Substantia nigra (tissue), 51 donors: ENCODE measurements at places on chromosomes 7 and 10.

GRCh38 chr10:83647526-83647925 is 491.8 kb upstream of the GHITM start:
- no peak for DNase-seq

DNA sequence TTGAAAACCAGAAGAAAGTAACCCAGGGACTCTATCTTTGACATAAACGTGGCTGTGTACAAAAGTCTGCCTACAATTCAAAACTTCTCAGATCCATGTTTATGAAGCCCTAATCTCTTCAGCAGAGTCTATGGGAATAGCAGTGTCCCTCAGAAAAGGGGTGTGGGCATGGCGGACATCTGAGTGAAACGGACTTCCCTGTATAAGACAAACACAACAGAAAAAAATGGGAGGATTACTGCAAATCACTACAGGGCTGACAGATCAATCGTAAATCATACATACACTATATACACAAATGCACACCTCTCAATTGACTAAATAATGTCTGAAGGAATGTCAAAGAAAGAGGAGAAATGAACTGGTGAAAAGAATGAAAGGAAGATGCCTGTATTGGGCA is 114.0 kb downstream of the ATE1 start:
- no peak for DNase-seq

GRCh38 chr7:143518521-143518920 is 40.8 kb downstream of the TAS2R41 start:
- DNase-seq = no peak

DNA sequence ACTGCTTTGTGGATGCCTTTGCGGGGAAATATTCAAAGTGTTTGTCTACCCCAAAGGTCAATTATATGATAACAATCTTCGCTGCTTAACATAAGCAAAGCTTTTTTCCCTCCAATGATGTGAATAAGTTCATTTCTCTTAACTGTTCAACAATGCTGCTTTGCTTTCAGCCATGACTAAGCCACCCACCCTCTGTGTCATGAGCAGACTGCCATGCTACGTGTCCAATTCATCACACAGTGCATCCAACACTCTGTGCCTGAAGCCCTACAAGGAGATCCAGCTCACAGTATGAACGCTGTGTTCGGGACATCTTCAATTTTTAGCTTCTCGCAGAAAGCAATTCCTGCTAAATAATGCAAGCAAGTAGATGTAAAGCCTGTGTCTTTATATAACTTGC is 5.7 kb upstream of the TAS2R40 start:
- no peak for DNase-seq

DNA sequence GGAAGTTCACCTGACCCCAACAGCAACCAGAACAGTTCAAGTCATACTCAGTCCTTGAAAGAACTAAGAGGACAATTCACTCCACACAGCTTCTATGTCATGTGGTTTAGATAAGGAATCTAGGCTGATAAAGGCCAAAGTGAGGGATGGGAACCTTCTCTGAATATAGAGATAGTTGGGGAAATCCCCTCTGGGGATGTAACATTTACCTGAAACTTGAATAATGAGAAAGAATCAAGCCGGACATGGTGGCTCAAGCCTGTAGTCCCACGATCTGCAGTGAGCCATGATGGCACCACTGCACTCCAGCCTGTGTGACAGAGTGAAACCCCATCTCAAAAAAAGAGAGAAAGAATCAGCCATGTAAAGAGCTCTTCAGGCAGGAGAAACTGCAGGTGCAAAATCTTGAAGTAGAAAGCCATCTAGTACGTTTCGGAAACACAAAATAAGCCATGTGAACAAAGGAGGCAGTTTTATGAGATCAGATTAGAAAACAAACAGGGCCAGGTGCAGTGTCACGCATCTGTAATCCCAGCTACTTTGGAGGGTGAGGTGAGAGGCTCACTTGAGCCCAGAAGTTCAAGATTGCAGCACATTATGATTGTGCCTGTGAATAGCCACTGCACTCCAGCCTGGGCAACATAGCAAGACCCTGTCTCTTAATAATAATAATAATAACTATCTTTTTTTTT is 4.5 kb upstream of the DNMBP start:
- no peak for DNase-seq

GRCh38 chr7:112873831-112874553 is 83.8 kb upstream of the TMEM168 start:
- DNase-seq = no peak

DNA sequence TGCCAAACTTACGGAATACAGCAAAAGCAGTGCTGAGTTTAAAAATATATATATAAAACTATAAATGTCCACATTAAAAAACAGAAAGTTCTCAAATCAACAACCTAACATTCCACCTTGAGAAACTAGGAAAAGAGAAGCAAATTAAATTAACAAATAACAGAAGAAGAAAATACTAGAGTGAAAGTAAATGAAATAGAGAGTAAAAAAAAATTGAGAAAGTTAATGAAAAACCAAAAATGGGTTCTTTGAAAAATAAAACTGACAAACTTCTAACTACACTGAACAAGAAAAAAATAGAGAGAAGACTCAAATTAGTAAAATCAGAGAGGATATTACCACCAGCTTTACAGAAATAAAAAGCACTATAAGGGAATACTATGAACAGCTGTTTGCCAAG is 22.1 kb downstream of the RASGEF1A start:
- DNase-seq = no peak

- DNase-seq = no peak
Measured at GRCh38 chr10:127944256-127944655, 37.4 kb downstream of the PTPRE start.

DNA sequence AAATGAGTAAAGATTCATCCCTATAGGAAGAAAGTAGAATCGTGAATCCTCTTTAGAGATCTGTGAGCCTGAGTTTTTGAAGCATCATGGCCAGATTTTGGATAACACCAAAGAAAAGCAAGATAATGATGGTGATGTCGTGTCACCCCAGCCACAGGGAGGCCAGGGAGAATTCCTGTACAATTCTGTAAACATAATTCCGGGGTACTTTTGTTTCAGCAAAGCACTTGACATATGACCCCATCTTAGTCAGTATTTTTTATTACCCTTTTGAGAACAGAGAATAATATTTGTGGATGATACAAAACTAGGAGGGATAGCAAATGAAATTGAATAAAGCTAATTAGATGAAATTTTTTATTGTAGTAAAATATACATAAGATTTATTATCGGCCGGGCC is 33.8 kb downstream of the NACAD start:
- no peak for DNase-seq

- DNase-seq = peak; percentile 78
Measured at GRCh38 chr10:101031796-101032636, 982 bp downstream of the SFXN3 start.

DNA sequence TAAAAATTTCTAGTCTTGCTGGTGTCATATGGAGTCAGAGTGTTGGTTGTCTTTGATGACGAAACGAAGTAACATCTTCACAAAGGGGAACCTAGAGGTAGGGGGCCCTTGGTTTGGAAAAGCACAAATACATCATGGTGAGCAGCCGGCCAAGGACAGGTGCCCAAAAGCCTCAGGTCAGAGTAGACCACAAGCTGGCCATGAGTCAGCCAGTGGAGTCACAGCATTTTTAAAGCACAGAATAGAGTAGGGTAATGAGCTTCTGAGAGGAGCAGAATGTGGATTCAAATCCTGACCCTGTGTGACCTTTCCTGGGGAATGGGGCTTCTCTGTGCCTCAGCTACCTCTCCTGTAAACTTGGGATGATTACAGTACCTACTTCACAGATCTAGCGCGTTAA is 5.3 kb downstream of the CAMK2B start:
- no peak for DNase-seq

GRCh38 chr7:146214842-146215241 is 98.2 kb downstream of the CNTNAP2 start:
- DNase-seq = no peak

GRCh38 chr7:103793614-103794013 is 195.8 kb downstream of the RELN start:
- DNase-seq = no peak

GRCh38 chr7:48299580-48300169 is 128.4 kb downstream of the ABCA13 start:
- peak; percentile 37 for DNase-seq

DNA sequence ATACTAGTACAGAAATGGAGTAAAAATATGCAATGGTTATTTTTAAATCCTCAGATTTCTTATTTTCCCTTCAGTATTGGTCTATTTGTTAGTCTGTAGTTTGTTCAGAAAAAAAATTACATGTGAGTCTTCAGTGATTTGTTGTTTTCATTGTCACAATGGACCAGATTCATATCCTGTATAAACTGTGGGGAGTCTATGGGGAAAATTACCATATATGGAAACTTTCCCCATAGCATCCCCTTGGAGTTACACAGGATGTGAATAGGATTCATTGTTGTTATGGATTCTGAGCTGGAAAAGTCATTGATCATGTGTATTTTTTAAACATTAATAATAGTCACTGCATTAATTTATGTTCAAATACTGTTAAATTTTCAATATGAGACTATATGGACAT is 72.6 kb downstream of the ST7 start:
- no peak for DNase-seq

- DNase-seq = no peak
Measured at GRCh38 chr10:101938305-101939007, 94.9 kb upstream of the KCNIP2 start.

- DNase-seq = no peak
Measured at GRCh38 chr7:116899308-116899707, 36.9 kb downstream of the CAPZA2 start.

DNA sequence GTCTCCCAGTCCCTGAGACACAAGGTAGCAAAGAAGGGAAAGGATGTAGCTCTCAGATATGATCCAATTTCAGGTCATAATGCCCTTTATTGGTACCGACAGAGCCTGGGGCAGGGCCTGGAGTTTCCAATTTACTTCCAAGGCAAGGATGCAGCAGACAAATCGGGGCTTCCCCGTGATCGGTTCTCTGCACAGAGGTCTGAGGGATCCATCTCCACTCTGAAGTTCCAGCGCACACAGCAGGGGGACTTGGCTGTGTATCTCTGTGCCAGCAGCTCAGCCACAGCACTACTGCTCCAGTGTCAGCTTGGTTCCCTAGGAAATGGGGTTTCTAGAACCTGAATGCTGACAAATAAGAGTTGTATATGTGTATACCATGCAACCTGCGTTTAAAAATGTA is 74.6 kb upstream of the PRSS58 start:
- DNase-seq = no peak

DNA sequence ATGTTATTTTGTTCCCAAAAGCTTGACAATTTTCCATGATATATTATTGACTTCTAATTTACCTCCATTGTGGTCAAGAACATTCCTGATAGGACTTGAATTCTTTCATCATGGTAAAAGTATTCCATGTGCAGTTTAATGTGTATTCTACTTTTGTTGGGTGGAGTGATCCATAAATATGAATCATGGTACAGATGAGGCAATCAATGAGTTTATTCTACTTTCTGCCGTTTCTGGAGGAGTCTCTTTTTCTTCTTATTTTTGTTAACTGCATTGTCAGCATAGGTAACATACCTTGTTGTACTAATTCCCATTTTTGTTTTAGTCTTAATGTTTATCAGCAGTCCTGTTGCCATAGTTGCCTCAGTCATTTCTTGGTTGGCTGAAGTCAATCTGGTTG is 69.6 kb downstream of the SHOC2 start:
- no peak for DNase-seq

- no peak for DNase-seq
Measured at GRCh38 chr10:113310347-113310746, 242.5 kb upstream of the HABP2 start.

DNA sequence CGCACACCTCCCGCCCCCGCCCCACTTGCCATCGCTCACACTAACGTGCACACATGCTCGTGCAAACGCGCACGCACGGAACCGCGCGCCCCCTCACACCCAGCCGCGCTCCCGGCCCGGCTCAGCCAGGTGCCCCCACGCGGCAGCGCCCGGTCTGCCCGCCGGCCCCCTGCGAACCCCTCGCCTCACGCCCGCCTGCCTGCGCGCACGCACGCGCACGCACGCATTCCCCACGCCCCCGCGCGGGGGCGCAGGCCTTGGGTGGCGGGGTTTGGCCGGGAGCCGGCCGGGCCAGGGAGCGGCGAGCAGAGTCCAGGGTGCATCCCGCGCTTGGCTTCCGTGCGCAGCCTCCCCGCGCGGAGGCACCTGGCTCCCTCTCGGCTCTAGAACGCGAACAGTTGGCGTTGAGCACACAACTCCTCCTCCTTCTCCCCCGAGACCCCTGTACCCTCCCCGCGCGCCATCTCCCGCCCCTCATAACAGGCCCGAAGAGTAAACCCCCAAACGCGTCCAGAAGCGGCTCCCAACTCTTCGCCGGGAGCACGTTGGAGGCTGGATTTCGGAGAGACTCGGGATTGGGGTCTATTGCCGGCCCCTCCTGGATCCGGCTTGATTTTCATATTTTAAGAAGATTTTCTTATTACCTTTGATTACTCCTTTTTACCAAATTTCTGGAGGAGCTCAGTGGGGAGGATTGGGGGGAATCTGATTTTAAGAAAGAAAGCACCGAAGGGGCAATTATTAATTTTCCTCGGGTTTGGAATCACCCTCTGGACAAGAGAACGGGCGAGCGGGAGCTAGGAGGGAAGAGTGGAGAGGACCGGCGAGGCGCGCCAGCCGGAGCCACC is 527 bp upstream of the SORCS3 start:
- DNase-seq = no peak

GRCh38 chr7:122136639-122137245 is 7.3 kb downstream of the AASS start:
- no peak for DNase-seq

- no peak for DNase-seq
Measured at GRCh38 chr7:40221836-40222235, 87.0 kb downstream of the SUGCT start.

DNA sequence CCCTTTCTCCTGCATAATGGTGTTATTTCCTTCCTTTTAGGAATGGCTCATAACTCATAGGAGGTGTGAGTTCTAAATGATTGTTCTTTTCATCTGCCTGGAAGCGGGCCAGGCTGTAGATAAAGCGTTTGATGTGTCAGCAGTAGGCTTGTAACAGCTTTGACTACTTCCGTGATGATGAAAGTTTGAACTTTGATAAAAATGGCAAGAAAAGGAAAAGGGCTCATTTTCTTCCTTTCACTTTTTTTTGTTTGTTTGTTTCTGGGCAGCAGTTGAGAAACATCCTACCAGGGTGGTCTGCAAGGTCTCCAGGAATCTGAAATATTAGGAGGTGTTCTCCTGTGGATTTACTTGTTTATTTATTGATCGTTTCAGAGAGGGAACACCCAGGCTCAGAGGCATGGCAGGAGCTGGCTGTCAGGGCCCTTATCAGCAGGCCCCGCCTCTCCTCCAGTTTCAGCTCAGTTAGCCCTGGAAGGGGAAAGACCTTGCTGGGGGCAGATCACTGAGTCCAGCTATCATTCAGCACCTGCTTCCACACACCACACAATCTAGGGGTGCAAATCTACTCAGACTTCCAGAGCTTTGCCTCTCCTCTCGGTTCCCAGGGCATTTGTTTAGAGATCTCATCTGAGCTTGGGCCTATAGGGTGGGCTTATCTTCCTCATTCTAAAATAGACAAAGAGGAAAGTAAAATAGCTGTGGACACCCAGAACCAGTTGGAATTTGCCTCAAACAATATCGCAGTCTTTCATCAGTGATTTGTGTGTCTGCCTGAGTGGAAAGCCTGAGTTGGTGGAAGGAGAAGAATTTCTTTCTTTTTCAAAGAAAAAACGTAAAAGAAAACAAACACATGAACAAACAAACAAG is 130.9 kb downstream of the BMPER start:
- DNase-seq = no peak

GRCh38 chr10:60276232-60276631 is 113.4 kb downstream of the ANK3 start:
- DNase-seq = no peak
